ENCODE measurements at places on chromosomes 12 and 14.

DNA sequence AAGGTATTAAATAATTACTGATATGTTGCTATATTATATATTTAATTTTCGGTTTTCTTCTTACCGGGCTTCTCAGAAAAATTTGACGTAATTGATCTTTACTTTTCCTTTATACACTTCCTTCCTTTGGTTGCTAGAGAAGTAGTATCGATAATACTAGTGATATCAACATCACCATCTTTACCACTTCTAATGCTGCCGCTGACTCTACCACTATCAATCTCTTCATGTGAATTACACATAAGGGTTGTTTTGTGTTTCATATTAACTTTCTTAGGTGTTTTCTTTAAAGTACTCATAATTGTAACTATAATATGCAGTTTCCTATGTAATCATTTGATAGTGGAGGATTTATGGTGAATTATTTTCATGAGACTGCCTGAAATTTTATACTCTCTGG, 30.9 kb upstream of the KLRF1 start:
- DNase-seq: no peak

DNA sequence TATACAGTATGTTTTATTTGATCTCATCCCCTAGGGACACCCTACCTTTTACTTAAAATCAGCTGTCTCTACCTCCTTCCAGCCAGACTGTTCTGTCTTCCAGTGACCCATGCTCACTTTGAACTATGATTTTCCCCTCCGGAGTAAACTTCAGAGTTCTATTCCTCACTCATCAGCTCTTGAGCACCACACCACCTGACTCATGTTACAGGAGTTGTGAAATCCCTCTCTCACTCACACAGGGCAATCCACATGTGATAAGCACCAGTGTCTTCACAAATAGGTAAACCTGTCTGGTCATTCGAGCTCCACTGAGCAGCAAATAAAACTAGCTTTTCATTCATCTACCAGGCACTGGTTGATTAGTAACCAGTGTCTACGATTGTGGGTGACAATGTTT, 177.3 kb upstream of the BMP4 start:
- no peak for DNase-seq

DNA sequence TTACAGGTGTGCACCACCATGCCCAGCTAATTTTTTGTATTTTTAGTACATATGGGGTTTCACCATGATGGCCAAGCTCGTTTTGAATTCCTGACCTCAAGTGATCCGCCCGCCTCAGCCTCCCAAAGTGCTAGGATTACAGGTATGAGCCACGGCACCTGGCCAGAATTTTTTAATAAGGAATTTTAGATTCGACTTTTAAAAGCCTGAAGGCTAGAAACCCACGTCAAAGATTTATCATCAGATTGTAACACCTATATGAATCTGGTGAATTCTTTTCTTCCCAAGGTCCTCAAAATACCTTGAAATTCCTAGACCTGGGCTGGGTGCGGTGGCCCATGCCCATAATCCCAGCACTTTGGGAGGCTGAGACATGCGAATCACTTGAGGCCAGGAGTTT, 18.7 kb upstream of the MMP19 start:
- DNase-seq: no peak

GRCh38 chr14:71619472-71619871, 312.8 kb upstream of the RGS6 start:
- no peak for DNase-seq

DNA sequence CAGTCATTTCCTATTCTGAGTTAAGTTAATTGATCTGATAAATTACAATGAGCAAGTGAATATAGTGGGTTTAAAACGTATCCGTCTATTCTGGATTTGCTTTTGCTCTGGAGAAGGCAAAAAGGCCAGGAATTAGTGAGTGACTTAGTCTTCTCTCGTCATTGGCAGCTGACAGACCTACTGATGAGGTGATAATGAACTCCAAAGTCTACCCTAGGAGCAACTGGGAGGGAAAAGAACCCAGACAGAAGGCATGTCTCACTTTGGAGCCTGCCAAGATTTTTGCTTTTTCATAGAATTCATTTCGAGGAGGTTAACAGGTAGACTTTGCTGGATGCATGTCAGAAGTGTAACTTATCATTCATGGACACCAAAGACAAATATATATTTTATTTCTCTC, 270.3 kb downstream of the FBXL14 start:
- DNase-seq: no peak

DNA sequence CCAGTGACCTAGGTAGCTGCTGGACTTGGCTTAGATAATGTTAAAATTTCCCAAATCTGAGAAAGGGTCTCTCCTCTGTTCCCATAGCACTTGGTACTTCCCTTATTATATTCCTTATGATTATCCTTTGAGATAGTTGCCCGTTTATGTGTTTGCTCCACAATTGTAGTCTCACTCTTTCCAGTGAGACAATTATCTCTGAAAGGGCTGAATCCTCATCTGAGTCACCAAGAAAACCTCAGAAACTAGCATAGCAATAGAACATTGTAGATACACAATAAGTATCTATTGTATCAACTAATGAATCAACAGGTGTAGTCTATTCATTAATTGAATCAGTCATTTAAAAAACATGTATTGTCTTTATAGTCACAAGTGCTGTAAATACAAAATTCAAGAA, 119.1 kb upstream of the FAR2 start:
- DNase-seq: no peak

- no peak for DNase-seq
Observed at GRCh38 chr12:26686408-26686807, 146.6 kb downstream of the ITPR2 start.

- no peak for DNase-seq
Observed at GRCh38 chr14:101001311-101002069, 98.0 kb upstream of the RTL1 start.

DNA sequence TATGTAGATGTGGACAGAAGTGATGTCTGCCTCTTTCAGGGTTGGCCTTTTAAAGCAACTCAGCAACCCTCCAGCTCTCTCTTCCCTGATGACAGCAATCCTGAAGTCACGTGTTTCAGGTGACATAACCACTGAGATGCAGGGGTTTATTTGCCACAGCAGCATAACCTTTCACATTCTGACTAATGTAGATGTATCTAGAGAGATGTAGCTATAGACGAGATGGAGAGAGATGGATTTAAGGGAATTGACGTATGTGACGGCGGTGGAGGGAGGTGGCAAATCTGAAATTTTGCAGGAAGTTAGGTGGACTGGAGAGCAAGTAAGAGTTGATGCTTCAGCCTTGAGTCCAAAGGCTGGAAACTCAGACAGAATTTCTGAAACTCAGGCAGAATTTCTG, 126.0 kb downstream of the ZFP36L1 start:
- no peak for DNase-seq

Measured in glomerular endothelial cell (primary cell).